Endodermal cell (in vitro differentiated cells): ENCODE measurements at places on chromosomes 5 and 9.
A peak's percentile ranks its signal among the peaks of the same experiment; 100 is the strongest.

DNA sequence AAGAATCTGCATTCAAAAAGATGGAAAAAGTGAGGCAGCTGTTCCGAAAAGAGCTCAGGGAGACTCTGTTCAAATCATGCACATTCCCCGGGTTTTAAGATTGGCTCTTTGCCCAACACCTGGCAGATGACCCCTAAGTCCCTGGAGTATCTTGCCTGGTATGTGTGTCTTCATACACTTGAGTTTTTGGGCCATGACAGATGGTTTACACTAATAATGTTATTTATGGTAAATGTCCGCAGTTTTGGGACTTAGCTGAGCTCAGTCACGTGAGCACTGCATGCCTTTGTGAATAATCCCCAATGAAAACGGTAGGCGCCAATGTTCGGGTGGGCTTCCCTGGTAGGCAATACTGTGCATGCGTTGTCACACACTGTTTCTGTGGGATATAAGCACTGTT, 316.1 kb downstream of the PRDM9 start:
- no peak for DNase-seq
- no peaks in the 10 kb centered on the region for H3K27me3 ChIP-seq
- H3K4me3 ChIP-seq: no peak overlapping the region

DNA sequence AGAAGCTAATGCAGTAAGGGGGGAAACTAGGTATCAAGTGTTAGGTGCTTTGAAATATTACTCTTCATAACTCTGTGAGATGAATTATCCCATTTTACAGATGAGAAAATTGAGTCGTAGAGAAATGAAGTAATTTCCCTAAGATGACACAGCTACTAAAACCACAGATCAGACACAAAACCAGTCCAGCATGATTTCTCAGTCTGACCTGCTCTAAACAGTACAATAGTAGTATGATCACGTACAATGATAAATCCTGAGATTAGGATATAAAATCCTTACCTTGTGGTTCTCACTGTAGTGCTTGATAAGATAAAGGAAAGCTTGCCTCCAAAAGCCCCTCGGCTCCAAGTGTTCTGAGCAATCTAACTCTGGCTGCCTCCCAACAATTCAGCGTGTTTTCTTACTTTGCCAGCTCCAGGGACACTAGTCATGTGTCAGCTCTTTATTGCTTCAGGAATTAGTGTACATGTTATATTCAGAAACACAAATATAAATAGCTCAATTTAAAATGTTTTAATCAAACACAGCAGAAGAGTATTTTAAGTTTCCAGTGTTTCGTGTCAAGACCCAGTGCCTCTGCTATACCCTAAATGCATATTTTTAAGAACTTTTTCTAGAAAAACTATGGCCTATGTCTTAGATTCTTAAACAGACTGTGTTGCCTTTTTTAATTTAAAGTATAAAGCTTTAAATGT, 243.6 kb downstream of the DENND1A start:
- H3K27ac ChIP-seq: no peak overlapping the region
- no peaks in the 10 kb centered on the region for H3K27me3 ChIP-seq
- DNase-seq: no peak
- H3K4me1 ChIP-seq: peaks cover 8% of the 10 kb centered on the region

DNA sequence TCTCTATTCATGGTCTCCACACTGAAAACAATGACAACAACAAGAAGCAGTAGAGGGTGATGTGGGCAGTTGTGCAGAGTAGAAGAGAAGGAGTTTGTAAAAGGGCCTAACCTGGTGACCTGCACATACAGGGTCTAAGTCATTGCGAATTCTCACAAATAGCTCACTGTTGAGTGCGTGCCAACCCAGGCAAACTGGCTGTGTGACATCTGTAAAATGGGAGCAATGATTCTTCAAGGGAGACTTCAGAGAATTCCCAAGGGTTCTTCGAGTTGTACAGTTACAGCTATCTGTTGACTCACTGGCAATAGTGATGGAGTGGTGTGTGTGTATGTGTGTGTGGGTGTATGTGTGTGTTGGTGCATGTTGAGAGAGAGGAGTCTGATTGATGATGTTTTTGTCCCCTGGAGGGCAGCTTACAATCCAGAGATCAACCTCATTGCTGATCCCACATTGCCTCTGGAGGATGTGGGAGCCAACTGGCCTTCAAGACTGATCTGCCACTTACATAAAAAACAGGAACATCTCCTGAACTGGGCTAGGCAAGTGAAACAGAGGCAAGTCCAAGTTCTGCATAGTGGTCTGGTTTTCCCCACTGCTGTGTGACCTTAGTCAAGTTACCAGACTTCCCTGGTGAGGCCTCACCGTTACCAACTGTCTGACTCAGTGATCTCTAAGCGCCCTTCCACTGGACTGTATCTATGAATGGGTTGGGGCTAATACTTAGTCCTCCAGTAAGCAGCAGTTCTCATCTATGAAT, 3.2 kb downstream of the FAT2 start:
- DNase-seq: no peak
- H3K4me1 ChIP-seq: peaks cover 8% of the 10 kb centered on the region
- H3K4me3 ChIP-seq: no peak overlapping the region
- H3K27me3 ChIP-seq: no peaks in the 10 kb centered on the region

- H3K27me3 ChIP-seq: no peaks in the 10 kb centered on the region
- H3K4me3 ChIP-seq: no peak overlapping the region
- H3K27ac ChIP-seq: no peak overlapping the region
- H3K36me3 ChIP-seq: no peaks in the 10 kb centered on the region
- no peak for DNase-seq
These were observed 119.1 kb upstream of the ITGA1 start for GRCh38 chr5:52668544-52669185.

- H3K27me3 ChIP-seq: no peaks in the 10 kb centered on the region
- no peak overlapping the region for H3K4me3 ChIP-seq
- DNase-seq: no peak
- H3K36me3 ChIP-seq: no peaks in the 10 kb centered on the region
- H3K4me1 ChIP-seq: no peaks in the 10 kb centered on the region
- H3K27ac ChIP-seq: no peak overlapping the region
These were observed 78.4 kb downstream of the FANCC start for GRCh38 chr9:95239071-95239470.

- H3K27ac ChIP-seq: no peak overlapping the region
- peaks cover 4% of the 10 kb centered on the region for H3K4me1 ChIP-seq
- DNase-seq: peak; percentile 67
- H3K36me3 ChIP-seq: no peaks in the 10 kb centered on the region
These were observed 55.0 kb downstream of the WWC1 start for GRCh38 chr5:168346417-168346816.

GRCh38 chr5:317086-317811, 4.3 kb upstream of the AHRR start:
- H3K4me3 ChIP-seq: no peak overlapping the region
- no peak overlapping the region for H3K27ac ChIP-seq
- peaks cover 9% of the 10 kb centered on the region for H3K36me3 ChIP-seq
- H3K27me3 ChIP-seq: peaks cover 38% of the 10 kb centered on the region
- H3K4me1 ChIP-seq: no peaks in the 10 kb centered on the region

DNA sequence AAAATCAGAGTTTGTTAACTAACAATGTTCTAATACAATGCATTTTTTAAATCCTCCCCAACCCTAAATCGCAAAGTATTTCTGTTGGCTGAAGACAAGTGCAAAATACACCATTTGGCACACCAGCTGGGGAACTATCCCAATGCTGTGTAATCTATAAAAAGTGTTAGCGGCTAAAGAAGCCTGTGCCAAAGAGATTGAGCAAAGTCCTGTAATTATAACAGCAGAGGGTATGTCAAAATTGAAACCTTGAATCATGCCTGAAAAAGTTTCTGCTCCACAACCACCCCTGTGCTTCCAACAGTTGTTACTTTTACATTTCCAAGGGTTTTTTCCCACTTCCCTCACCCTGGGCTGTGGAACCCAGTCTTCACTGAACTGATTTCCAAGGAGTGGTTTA, 83.1 kb upstream of the PLPP6 start:
- no peak overlapping the region for H3K4me3 ChIP-seq
- H3K27ac ChIP-seq: no peak overlapping the region
- H3K36me3 ChIP-seq: peaks cover 88% of the 10 kb centered on the region
- DNase-seq: no peak

- no peak overlapping the region for H3K27ac ChIP-seq
- H3K36me3 ChIP-seq: no peaks in the 10 kb centered on the region
- no peak overlapping the region for H3K4me3 ChIP-seq
- H3K4me1 ChIP-seq: no peaks in the 10 kb centered on the region
These were observed 152.1 kb downstream of the PCSK1 start for GRCh38 chr5:96280946-96281393.

GRCh38 chr9:110338143-110338542, 480 bp upstream of the TXNDC8 start:
- H3K36me3 ChIP-seq: no peaks in the 10 kb centered on the region
- DNase-seq: no peak
- no peaks in the 10 kb centered on the region for H3K4me1 ChIP-seq
- no peak overlapping the region for H3K4me3 ChIP-seq
- H3K27ac ChIP-seq: no peak overlapping the region

GRCh38 chr9:19720377-19720776, 68.5 kb downstream of the SLC24A2 start:
- DNase-seq: peak; percentile 60
- no peaks in the 10 kb centered on the region for H3K27me3 ChIP-seq
- H3K36me3 ChIP-seq: no peaks in the 10 kb centered on the region
- no peak overlapping the region for H3K27ac ChIP-seq
- H3K4me1 ChIP-seq: peaks cover 5% of the 10 kb centered on the region

GRCh38 chr5:123089914-123090660, 1.0 kb downstream of the PRDM6 start:
- H3K36me3 ChIP-seq: no peaks in the 10 kb centered on the region
- peaks cover 21% of the 10 kb centered on the region for H3K4me1 ChIP-seq
- peaks cover 99% of the 10 kb centered on the region for H3K27me3 ChIP-seq
- H3K27ac ChIP-seq: no peak overlapping the region
- DNase-seq: peak; percentile 86

DNA sequence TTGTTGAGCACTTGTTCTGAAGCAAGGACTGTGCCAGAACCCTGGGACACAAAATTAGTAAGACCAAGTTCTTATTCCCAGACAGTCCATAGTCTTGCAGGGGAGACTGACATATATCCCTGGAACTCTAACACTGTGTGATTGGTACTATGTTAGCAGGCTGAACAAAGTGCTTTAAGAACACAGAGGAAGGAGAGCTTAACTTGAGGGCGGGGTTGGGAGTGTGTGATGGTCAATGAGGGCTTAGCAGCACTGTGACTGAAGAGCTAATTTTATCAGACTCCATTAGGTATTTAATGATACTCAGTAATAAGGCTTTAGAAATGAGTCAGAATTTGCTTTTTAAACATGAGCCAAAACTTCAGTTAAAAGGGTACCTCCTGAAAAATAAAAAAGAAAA, 14.9 kb upstream of the SPATA24 start:
- H3K4me1 ChIP-seq: peaks cover 13% of the 10 kb centered on the region
- H3K27ac ChIP-seq: no peak overlapping the region
- peaks cover 7% of the 10 kb centered on the region for H3K36me3 ChIP-seq
- H3K27me3 ChIP-seq: no peaks in the 10 kb centered on the region

DNA sequence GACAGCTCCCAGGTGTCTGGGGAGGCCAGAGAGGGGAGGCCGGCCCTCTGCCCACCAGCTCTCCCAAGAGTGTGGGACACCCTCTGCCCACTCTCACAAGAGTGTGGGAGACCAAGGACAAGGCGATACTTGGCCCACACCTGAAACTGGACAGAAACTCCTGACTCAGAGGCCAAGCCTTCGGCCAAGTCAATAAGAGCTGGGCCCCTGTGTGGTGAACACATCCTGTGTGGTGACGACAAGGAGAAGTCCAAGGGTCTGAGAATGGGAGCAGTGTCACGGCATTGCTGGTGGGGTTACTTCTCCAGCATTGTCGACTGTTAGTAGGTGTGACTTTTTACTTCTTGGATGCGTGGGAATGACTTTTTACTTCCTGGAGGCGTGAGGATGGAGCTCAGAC, 14.6 kb upstream of the F2RL1 start:
- peaks cover 4% of the 10 kb centered on the region for H3K27me3 ChIP-seq
- peaks cover 6% of the 10 kb centered on the region for H3K4me1 ChIP-seq
- no peaks in the 10 kb centered on the region for H3K36me3 ChIP-seq
- no peak for DNase-seq
- H3K27ac ChIP-seq: no peak overlapping the region

DNA sequence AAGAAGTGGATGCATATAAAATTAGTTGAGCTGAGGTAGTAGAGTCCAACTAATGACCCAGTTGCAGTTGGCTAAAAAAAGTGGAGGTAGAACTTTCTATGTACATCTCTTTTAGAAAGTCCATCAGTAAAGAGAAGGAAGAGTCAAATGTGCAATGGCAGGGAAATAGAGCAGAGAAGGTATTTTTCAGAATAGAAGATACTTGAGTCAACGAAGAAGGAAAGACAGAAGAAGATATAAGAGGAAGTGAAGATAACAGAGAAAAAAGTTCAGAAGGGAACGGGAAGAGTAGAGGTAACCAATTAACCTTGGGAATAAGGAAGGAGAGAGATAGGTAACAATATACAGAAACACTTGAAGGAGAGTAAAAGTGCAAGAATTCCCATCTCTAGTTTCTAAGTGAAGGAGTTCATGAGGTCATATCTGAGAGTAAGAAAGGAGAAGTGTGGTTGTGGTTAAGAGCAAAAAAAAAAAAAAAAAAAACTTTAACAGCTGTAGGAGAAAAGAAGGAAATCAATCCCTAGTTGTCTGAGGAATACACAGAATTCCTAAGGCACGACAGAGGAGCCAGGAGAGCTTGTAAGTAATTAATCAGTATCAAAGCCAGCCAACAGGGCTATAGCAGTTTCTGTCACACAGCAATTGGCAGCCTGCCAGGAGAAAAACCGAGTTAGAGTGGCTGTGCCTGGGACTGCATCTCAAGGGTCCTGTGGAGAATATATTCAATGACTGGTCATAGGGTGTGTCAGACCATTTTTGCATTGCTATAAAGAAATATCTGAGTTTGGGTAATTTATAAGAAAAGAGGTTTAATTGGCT, 61.0 kb downstream of the ARL15 start:
- DNase-seq: no peak
- no peak overlapping the region for H3K4me3 ChIP-seq
- peaks cover 2% of the 10 kb centered on the region for H3K4me1 ChIP-seq
- no peak overlapping the region for H3K27ac ChIP-seq
- no peaks in the 10 kb centered on the region for H3K27me3 ChIP-seq

- no peak overlapping the region for H3K4me3 ChIP-seq
- H3K4me1 ChIP-seq: no peaks in the 10 kb centered on the region
- no peaks in the 10 kb centered on the region for H3K27me3 ChIP-seq
- H3K36me3 ChIP-seq: no peaks in the 10 kb centered on the region
These were observed 481.1 kb downstream of the NR2F1-AS1 start for GRCh38 chr5:93099902-93100347.

DNA sequence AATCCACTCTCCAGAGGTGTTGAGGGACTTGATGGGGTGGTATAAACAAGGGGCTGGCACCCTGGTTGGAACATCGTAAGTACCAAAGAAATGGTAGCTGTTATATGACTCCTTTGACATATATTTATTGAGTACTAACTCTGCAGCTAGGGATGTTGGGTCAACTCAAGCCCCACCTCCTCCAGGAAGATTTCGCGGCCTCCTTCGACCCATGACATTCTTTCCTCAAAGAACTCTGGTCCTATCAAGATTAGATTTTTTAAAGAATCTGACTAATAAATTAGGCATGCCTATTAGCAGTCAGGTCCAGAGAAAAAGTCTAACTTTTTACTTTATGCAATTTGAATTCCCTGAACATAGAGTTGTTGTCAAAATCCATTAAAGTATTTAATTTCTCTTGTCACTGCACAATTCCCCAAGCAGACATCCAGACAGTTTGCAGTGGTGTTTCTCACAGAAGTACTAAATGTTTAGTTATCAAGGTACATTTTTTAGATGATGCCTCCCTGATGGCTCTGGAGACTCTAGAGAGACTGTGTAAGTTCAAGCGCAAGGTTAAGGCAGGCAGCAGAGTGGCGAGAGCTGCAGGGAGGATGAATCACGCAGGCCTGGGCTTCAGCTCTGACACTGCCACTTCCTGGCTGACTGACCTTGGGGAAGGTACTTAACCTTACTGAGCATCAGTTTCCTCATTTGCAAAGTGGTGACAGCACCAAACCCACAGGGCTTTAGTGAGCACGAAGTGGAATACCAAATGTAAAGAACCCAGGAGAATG, 209.6 kb downstream of the TTLL11 start:
- DNase-seq: no peak
- H3K4me1 ChIP-seq: no peaks in the 10 kb centered on the region
- peak overlapping the region; percentile 78 for H3K27ac ChIP-seq
- H3K36me3 ChIP-seq: no peaks in the 10 kb centered on the region
- H3K4me3 ChIP-seq: no peak overlapping the region
